EL (cell line): ENCODE measurements at places on chromosomes 11 and 22.
A peak's percentile ranks its signal among the peaks of the same experiment; 100 is the strongest.

- DNase-seq, result no peak
These were observed 243.9 kb downstream of the TENM4 start for GRCh38 chr11:79196950-79197349.

DNA sequence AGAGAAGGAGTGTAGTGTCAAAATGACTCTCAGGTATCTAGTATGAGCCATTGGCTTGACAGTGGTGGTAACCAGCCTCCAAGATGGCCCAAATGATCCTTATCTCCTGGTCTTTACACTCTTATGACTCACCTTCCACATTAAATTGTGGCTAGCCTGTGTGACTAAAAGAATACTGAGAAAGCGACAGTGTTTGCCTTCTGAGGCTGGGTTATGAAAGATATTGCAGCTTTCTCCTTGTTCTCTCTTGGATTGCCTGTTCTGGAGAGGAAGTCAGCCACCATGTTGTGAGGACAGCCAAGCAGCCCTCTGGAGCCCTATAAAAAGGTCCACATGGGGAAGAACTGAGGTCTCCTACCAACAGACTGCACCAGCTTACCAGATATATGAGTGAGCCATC lies 15.8 kb downstream of the C11orf71 start:
- peak; percentile 14 for DNase-seq

DNA sequence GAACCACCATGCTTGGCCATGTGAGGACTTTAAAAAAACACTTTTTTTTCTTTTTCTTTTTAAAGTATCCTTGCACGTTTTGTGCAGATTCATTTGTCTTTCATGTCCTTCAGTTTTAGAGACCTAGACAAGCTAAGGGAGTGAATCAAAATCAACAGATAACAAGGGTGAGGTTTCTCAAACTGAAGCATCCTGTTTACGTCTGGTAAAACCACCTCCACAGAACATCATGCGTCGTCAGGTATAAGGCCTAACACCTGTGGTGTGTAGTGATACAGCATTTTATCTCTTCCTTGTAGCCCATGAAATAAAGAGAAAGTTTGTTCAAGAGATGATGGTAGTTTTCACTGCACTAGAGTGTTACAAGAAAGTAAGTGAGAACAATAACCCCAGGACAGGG lies 26.3 kb upstream of the CSF2RB start:
- DNase-seq, result no peak

GRCh38 chr11:126308271-126308671 lies 4.4 kb downstream of the DCPS start:
- no peak for DNase-seq

GRCh38 chr11:72352859-72353551 lies 81.3 kb downstream of the CLPB start:
- DNase-seq, result peak; percentile 86

DNA sequence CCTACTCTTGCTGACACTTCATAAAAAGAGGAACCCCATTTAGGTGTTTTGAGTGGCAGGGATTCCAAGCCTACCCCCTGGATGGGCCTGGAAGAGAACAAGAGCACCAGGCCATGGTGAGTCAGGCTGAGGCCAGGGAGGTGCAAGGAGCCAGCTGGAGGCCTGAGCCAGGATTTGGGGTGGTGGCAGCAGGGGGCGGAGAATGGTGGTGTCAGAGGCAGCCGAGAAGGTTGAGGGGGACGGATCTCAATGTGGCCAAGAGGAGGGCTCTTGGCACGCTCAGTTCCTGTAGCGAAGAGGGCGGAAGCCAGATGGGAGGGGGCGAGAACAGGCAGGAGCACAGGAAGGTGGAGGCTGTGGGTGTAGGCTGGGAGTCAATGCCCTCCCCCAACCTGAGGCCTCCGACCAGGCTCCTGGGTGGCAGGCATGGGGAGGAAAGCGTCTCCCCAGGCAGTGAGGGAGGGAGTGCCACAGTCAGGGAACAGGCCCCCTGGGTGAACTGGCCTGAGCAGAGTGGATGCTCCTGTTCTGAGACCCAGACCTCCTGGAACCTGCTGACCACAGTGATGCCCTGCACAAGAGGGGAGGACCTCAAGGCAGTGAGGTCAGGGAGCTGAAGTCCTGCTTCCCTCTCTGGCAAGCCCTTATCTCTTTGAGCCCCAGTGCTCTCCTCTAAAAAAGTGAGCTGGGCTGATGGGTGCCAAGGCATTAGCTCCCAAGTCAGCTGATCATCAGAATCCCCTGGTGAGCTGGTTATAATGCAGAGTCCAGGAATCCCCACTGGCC lies 13.9 kb downstream of the RTN4RL2 start:
- DNase-seq, result no peak

DNA sequence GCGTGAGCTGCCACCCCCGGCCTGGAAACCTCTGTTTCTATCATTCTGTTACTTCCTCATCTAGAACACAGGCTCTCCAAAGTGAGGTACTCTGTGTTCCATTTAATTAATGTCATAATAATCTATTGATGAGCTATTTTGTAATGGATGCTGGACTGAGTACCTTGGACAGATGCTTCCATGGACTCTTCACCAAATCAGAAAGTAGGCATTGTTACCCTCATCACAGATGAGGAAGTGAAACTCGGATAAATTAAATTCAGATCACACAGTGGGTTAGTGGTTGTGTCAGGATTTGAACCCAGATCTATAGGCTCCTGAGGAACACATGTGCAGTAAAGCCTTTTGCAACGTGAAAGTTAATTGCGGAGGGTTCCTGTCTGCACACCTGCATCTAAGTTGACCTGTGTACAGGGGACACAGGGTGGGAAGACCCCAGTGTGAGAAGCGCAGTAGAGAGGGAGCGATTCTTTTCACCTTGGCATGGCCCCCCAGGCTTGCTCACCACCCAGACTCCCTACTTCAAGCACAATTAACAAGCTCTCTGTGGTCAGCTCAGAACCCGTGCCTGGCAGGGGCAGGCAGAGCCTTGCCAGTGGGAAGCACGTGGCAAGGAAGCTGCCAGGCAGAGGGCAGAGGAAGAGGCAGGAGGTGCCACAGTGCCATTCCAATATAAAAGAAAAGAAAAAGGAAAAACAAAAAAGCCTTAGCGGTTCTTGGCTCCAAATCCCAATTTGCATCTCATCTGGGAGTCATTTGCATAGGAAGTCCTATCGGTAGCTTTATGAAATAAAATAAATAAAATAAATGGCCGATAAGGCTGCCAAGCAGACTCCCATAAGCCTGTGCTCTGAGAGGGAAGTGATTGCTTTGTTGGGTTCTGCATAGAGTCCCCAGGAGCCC lies 239.3 kb downstream of the GRIK4 start:
- DNase-seq, result no peak
